A549 treated with AZD2906 at 1 μM for 4 hours (cell line): ENCODE measurements at places on chromosomes 7 and 10. TPM values are rescaled to one million over a fixed set of nuclear protein-coding genes. Genes with fewer than 3 reads are reported as not detected.

RAPGEF5 gene
- 0.05 to 0.23 TPM (median 0.09 TPM) in 5 replicates for total RNA-seq

DYDC2 gene
- 0.09 to 0.19 TPM in 2 of 5 replicates, not detected in the others for total RNA-seq

IMPDH1 gene
- total RNA-seq = 122 to 163 TPM (median 150 TPM) in 5 replicates

KIF20B gene
- total RNA-seq = 11.5 to 17.0 TPM (median 13.5 TPM) in 5 replicates

PBLD gene
- total RNA-seq = 2.7 to 3.7 TPM (median 3.4 TPM) in 5 replicates

SOSTDC1 gene
- total RNA-seq = not detected in 5 replicates

JAZF1 gene
- 4.2 to 7.3 TPM (median 5.7 TPM) in 5 replicates for total RNA-seq

LEP gene
- not detected in 5 replicates for total RNA-seq

SLC26A4 gene
- 0.03 to 0.14 TPM (median 0.07 TPM) in 5 replicates for total RNA-seq

FAM185A gene
- total RNA-seq = 6.7 to 7.9 TPM (median 7.1 TPM) in 5 replicates

SND1 gene
- 97.4 to 110 TPM (median 102 TPM) in 5 replicates for total RNA-seq

EIF5AL1 gene
- total RNA-seq = 2.0 to 3.1 TPM (median 2.5 TPM) in 5 replicates

BUD31 gene
- total RNA-seq = 125 to 150 TPM (median 135 TPM) in 5 replicates

AGMO gene
- 0.77 to 1.3 TPM (median 1.2 TPM) in 5 replicates for total RNA-seq

MCM10 gene
- total RNA-seq = 17.9 to 24.7 TPM (median 20.1 TPM) in 5 replicates

FAM241B gene
- total RNA-seq = 15.8 to 18.1 TPM (median 17.1 TPM) in 5 replicates
